ENCODE measurements at places on chromosomes 2 and 18.

DNA sequence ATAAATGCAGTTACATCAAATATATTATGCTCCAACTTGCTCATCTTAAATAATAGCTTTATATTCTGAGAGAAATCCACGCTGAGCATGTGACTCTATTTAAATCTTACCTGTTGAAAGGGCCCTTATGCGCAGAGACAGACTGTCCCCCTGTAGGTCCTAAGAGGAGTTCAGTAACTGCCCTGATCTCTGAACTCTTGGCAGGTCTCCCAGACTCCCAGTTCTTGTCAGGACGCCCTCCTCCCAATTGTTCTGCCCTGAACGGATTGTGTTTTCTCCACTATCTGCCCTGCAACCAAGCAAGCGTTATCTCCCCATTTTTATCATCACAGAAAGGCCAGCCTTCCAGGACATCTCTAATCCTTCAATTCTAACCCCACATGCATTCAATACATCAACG lies 954.6 kb downstream of the TSN start:
- no peak for DNase-seq

- no peak for DNase-seq
These were observed 63.1 kb upstream of the NFATC1 start for GRCh38 chr18:79332646-79333045.

- DNase-seq = no peak
These were observed 416.6 kb upstream of the MEX3C start for GRCh38 chr18:51614033-51614432.

- no peak for DNase-seq
These were observed 237.6 kb upstream of the STON1 start for GRCh38 chr2:48292393-48292792.

DNA sequence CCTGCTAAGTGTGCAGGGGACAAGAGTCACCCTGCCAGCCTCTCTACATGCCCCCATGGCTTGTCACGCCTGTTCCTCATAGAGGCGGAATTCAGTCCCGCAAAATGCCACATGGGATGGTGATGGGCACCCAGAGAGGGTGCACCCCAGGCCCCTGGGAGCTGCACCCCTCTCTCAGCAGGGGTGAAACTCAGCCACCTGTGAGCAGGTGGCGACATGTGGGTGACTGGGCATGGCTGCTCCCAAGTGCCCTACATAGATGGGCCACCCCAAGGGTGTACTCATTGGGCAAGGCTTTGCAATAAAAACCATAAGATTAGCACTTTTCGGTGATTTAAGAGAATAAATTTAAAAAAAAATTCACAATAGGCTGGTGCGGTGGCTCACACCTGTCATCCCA lies 6.3 kb downstream of the HS6ST1 start:
- peak; percentile 3 for DNase-seq

GRCh38 chr2:168430431-168430830 lies 25.6 kb upstream of the CERS6 start:
- no peak for DNase-seq

DNA sequence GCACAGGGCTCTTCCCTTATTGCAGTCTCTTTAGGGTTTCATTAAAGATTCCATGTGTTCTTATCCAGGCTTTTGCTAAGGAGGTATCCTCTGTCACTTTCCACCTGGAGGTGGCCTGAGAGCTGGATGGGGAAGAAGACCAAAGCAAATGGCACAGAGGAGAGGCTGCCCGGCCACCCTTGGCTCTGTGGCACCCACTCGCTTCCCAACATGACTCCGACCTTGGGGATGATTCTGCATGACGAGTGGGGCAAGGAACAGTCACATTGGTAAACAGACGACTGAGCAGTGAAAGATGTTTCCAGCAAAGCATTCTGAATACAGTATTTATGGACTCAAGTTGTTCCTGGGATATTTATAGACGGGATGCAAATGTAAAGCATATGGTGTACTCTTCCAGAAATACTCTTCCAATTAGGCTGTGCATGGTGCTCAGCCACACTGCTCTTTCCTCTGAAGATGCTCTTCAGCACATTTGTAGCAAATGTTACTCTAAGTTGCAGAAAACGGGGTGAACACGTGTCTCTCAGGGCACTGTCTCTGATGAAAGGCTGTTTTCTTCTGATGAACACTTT lies 377.1 kb upstream of the HS6ST1 start:
- DNase-seq = no peak

DNA sequence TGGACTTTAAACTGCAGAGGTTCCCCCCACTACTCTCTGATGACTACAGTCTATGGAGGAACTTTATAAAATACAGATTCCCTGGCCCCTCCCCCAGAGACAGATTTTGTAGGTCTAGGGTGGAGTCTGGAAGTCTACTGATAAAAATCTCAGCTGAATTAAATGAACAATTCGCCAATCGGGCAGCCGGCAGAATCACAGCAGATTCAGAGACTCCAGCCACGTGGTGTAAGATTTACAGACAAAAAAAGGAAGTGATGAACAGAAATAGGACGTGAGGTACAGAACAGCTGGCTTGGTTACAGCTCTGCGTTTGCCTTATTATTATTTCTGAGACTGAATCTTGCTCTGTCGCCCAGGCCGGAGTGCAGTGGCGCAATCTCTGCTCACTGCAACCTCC lies 21.4 kb upstream of the MTA3 start:
- no peak for DNase-seq

DNA sequence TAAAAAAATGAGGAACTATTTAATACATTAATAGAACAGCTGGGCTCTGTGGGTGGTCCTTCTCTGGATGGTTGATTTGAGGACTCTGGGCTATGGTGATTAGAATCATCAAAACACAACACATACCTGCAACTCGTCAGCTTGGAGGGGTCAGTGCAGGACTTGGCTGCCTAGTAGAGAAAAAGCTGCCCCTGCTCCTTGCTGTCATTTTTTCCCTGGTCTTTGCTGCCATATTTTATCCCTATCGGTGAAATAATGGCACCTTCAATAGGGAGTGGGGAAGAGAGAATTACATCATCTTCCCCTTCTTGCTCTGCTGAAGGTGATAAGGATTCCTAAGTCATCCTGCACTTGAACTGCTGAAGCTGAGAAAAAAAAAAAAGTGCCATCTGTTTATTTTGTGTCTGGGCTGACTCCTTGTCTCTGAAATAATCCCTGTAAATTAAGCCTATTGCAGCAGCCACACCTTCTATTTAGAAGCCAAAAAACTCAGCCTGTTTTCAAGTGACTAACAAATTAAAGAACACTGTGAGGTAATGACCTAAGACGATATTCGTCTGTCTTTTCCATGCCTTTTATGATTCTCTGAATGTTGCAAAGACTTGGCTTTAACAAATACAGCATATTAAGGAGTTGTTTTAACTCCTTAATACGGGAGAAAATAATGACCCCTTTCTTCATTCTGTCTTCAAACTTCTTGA lies 89.3 kb downstream of the ACVR1 start:
- no peak for DNase-seq

- no peak for DNase-seq
These were observed 1.3 kb downstream of the RASGRP3 start for GRCh38 chr2:33477473-33478468.

DNA sequence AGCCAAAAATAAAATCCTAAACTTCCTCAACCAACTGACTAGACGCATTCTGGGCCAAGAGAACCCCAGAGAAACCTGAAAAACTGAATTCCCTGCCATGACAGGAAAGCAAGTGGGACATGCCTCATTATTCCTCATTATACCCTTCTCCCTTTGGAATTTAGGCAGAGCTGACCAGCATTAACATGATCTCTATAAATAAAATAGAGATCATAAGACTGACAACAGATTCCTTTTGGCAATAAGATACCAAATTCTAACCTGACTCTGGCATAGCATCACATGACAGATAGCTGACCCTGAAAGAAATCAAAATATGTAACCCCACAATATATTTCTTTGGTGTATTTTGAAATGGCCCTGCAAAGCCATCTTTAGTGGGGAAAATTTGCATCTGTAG lies 277.8 kb upstream of the SLC14A2 start:
- no peak for DNase-seq

GRCh38 chr2:217058791-217059755 lies 199.2 kb upstream of the TNP1 start:
- no peak for DNase-seq

GRCh38 chr18:58024139-58024538 lies 19.9 kb upstream of the NEDD4L start:
- DNase-seq = no peak

DNA sequence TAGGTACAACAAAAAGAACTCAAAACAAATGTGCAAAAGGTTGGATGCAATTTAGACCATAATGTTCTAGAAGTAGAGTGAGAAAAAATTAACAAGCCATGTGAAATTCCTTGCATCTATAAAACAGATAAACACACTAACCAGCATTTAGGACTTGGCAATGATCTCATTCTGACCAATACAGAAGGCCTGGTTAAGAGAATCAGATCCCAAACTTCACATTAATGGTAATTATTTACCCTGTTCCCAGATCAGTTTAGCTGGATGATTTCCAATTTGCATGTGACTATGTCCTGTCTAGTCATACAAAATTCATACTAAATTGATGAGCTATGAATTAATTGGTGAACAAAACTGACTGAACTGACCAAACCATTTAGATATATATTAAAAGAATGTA lies 98.4 kb upstream of the FIGN start:
- DNase-seq = no peak

DNA sequence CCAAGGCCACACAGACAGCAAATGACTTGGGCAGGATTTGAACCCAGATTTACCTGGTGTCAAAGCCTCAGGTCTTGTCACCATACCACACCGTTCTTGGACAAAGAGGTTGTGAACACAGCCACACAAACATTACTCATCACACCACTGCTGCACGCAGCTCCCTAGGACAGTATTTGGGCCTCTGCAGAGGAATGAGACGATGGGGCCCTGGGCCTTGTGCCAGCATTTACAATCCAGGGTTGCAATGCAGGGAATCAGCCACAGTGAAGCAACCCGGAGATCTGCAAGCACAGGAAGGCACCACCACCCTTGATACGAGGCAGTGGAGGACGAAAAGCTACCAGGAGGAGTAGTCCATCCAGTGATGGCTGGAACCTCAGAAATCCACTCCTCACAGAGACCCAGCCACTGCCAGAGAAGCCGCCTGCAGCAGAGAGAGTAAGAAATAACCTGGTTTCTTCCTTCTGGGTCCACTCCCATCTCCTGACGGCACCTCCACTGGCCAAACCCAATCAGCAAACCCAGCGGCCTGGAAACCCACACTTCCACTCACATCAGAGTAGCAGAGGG lies 3.7 kb upstream of the MTCL1 start:
- no peak for DNase-seq

- DNase-seq = no peak
These were observed 193.7 kb downstream of the STK39 start for GRCh38 chr2:168053676-168054075.

DNA sequence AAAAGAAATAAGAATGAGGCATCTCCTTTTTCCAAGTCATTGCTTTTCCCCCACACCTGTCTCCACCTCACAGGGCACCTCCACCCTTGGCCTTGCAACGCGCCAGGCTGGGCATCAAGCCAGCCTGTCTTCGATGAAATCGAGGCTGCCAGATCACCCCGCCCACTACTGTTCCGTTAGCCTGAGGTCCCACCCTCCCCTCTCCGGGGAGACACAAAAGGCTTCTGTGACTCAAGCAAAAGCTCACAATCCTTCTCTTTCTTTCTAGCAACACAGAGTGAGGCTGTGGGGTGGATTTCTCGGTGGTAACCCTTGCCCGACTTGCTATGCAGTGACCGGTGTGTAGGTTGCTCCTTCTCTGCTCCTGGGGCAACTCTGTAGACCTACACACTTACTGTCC lies 9.9 kb downstream of the TNP1 start:
- DNase-seq = peak; percentile 46

DNA sequence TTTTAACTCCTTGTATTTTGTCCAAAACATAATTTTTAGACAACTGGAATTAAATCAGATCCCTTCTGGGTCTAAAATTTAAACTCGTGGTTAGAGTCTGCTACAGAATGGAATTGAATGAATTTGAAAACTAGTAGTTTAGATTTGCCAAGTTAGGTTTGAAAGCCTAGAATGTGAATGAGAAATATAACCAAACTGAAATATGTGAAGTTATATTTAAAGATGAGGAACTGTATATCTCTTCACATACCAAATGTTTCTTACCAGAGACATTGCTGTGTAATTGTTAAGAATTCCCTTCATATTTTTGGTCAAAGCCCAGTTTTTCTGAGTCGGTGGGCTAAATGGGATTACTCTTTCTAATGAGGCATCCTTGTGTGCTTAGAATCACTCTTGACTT lies 74.2 kb downstream of the LPIN1 start:
- DNase-seq = no peak

DNA sequence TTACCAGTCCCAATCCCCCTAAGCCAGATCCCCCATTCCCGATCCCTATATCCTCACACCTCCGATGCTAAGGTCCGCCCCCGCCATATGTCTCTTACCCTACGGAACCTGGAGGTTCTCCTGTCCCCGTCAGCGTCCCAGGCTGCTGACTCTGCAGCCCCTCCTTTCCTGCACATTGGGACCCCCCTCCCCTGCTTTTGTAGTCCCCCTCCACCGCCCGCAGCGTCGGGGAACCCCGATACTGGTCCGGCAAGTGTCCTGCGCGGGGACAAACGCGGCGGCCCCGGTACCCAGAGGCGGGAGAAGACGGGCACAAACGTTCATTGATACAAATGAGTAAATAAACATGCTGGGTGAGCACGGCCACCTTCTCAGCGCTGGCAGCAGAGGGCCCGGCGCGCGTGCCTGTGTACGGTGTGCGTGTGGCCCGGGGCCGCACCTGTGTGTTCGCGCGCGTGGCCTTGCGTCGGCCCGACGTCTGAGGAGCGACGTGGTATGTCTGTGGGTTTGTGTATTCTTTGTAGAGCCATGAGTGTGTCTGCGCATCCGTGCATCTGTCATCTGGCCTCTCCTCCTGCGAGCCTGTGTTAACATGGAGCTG lies 2.0 kb upstream of the CYP26B1 start:
- DNase-seq = no peak

- no peak for DNase-seq
These were observed 46.2 kb downstream of the AKAIN1 start for GRCh38 chr18:5150894-5151293.

- DNase-seq = no peak
These were observed 47.9 kb downstream of the CACNB4 start for GRCh38 chr2:152050915-152051314.

GRCh38 chr2:211479536-211480150 lies 923.2 kb downstream of the CPS1 start:
- DNase-seq = no peak

GRCh38 chr18:5558851-5559250 lies 15.1 kb upstream of the EPB41L3 start:
- DNase-seq = no peak

GRCh38 chr2:143793381-143793780 lies 664.2 kb downstream of the ARHGAP15 start:
- DNase-seq = no peak
